ENCODE measurements at places on chromosomes 4 and X.
A peak's percentile ranks its signal among the peaks of the same experiment; 100 is the strongest.

- DNase-seq, result no peak
Observed at GRCh38 chr4:118810991-118811764, 24.7 kb downstream of the SEC24D start.

- DNase-seq, result no peak
Observed at GRCh38 chr4:26862381-26862915, 1.8 kb downstream of the STIM2 start.

GRCh38 chr4:129804461-129804981, 708.6 kb downstream of the C4orf33 start:
- DNase-seq, result no peak

GRCh38 chr4:151276787-151277562, at the start of gene PRSS48:
PRSS48 (plus strand) TSS chr4:151277161; CDS start chr4:151277173, 12 bp downstream.
- peak; percentile 1 for DNase-seq

- DNase-seq, result no peak
Observed at GRCh38 chr4:142909908-142910307, 63.8 kb upstream of the INPP4B start.

DNA sequence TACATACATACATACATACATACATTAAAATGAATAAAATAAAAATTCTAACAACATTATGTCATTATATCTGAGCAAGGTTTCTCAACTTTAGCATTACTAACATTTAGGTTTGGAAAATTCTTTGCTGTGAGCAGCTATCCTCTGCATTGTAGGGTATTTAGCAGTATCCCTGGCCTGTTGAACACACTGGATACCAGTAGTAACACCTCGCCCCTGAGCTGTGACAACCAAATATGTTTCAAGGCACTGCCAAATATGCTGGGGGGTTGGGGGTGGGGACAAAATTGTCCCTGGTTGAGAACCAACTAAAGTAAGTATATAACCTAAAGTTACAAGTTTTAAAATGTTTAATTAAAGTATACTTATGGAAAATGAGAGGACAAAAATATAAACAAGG, 860.9 kb upstream of the FTHL17 start:
- DNase-seq, result no peak

- DNase-seq, result no peak
Observed at GRCh38 chr4:153645183-153645582, 38.9 kb upstream of the TLR2 start.

GRCh38 chrX:117871796-117872195, 244.8 kb downstream of the KLHL13 start:
- no peak for DNase-seq

- DNase-seq, result no peak
Observed at GRCh38 chr4:45841791-45842190, 282.1 kb downstream of the GABRG1 start.

DNA sequence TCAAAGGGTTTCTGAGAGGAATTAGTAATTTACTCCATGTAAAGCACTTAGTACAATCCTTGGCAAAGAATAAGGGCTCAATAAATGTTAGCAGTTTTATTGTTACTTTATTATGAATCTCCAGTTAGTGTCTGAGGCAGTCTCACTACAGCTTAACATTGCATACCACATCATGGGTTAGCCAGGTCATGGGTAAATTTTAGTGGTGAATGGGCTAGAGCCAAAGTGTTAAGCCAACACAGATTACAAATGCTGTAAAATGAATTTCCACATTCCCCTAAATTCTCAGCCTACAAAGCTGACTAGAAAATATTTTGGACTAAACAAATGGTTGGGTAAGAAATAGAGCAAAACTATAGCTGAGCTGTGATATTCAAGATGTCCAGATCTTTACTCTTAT, 72.4 kb downstream of the NRK start:
- no peak for DNase-seq

- DNase-seq, result no peak
Observed at GRCh38 chr4:72555377-72555831, 13.6 kb downstream of the ADAMTS3 start.

DNA sequence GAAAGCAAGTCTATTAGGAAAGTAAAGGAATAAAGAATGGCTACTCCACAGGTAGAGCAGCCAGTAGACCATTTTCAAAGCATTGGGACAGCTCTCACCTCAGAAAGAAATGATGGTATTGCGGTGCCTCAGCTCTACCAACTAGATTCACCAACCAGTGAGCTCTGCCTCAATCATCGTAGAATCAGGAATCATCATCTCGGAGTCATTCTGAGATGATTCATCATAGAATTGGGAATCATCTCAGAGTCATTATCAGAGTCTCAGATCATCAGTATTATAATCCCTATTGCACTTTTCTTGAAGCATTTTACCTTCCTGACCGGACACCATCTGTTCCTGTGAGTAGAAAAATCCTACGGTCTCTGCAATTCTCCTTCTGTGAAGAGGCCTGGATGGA, 17.5 kb upstream of the SAT1 start:
- DNase-seq, result no peak

DNA sequence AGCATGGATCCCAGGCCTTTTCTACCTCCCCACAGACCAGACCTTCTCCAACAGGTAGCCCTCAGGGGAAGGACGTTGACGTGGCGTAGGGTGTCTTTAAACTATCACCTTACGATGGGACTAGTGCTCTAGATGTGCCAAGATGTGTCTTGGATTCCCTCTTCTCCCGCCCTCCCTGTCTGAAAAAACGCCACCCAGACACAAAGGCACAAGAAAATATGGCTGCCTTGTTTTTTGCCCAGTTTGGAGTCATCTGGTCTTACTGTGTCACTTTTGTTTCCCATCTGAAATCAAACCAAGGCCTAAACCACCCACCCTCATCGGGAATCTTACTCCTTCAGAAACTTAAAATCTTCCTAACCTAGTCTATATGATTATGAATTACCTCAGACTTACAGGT, 235.4 kb downstream of the OR13H1 start:
- no peak for DNase-seq

DNA sequence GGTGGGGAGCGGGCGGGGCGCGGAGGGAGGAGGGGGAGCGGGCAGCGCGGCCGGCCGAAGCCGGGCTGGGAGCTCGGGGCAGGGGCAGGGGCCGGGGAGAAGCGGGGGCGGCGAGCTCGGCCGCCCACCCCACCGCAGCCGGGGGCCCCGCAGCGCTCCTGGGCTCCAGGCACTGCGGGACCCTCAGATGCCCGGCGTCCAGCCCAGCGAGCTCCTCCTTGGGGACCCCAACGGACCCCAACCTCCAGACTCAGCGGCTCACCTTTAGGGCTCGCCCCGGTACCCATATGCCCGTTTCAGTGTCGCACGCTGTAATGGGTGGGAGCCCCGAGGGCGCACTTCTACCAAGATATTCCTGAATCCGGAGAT, 357 bp upstream of the ADGRG2 start:
- no peak for DNase-seq

DNA sequence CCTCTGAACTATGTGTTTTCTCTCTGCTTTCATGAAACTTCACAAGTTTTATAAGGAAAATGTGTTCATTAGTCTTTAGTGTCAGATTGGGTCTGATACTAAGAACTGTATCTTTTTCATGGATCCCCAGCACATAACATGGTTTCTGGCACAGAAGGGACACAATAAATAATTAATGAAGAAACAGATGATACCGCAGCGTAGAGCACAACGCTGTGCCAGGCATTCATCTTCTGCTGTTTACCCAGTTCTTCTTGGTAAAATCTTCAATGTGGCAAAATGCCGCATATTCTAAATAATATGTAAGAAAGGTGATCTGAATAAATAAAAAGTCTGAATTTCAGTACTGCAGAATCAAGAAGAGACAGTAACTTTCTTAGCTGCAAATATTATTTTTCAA, 12.3 kb downstream of the SCARB2 start:
- DNase-seq, result no peak

GRCh38 chr4:151930372-151930771, 169.6 kb upstream of the GATB start:
- DNase-seq, result no peak

- no peak for DNase-seq
Observed at GRCh38 chr4:2598511-2599303, 62.3 kb downstream of the FAM193A start.

GRCh38 chr4:53043891-53044650, 182.0 kb downstream of the RASL11B start:
- no peak for DNase-seq

DNA sequence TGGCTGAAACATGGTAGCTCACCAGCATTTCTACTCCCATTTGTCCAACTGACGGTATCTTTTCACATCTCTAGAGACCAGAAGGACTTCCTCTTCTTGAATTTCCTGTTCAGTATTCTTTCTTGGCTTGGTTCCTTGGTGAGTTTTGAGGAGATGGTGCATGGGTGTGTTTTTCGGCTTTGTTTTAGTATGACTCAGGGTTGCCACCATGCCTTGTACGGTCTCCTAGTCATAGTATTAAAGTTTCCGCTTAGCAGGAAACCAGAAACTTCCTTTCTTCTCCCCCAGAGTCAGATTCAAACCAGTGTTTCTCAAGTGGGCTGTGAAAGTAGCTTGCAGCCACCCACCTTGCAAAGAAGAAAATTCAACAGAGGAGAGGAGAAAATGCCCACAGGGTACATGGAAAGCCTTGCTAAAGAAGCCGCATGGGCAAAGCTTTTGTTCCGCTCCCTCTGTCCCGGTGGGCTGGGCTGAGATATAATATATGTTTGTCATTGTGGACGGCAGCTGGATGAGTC, 5.7 kb downstream of the CD99 start:
- DNase-seq, result no peak

DNA sequence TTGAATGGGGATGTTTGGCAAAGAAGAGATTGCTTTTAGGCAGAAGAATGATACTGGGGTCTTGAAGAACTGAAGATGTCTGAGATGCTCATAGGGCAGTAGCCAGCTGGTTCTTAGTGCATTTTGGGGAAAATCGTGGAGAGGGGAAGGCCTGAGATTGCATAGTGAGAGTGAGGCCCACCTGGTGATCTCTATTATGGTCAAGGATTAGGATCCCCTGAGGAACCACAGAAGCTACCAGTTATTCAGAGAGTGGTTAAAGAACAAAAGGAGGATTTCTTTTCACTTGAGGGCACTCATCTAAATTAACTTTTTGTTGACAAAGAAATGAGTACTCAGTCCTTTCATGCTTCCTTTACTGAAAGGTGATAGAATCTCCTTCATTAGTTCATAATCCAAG, 271.3 kb upstream of the HAND2 start:
- no peak for DNase-seq
